ENCODE measurements at places on chromosomes 5 and 9.

DNA sequence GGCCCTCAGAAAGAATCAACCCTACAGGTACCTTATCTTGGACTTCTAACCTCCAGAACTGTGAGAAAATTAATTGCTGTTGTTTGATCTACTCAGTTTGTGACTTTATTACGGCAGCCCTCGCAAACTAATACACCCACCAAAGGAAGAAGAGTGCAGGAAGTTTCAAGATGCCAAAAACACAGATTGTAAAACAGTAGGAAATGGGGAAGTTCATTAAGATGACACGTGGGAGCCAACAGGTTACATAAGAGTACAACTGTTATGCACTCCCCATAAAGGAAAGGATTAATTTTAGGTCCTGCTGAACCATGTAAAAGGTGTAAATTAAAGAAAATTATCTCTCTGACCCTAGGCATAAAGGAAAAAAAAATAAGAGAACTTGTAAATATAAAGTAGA lies 294.3 kb downstream of the EPB41L4A start:
- no peak for DNase-seq

DNA sequence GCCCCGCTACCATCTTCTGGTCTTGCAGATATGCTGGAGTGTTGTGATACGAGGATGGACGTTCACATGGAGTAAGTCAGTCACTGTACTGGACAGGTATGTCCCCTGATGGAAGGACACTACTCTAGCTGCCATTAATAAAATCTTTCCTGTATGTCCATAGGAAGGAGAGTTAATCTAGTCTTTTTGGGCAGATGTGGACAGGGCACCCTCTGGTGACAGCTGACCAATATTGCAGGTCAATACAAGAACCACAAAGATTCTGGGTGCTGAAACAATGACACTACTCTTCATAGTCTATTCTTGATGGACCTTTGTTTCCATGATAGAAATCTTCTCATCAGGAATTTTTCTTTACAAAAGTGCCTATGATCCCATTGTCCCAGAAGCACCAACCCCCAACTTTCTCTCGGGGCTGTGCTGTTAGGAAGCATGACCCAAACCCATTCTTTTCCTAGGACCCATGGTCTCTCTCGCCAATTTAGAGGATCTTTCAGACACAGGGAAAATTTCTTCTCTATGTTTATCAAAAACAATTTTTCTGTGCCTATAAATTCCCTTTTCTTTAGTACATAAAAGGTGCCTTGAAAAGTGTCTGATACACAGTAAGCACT lies 376.9 kb downstream of the DTWD2 start:
- DNase-seq: peak; percentile 5

DNA sequence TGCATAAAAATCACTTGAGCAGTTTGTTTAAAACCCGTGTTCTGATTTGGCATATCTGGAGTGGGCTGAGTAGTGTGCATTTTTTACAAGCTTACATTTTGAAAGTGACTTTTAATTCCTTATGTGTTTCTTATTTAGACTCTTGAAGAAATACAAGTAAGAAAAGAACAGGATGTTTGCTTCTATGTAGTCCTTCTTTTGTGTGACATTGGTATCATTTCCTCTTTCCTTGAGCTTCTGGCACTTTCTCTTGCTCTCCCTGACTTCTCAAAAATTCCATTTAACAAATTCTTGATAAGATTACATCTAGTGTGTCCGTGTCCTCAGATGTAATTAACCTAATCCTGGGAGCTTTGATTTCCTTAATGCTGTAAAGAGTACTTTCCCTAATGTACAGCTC lies 12.5 kb downstream of the GARNL3 start:
- DNase-seq: peak; percentile 43

- DNase-seq: no peak
Observed at GRCh38 chr5:201672-202071, 10.4 kb downstream of the LRRC14B start.

GRCh38 chr5:143674469-143674786 lies 137.5 kb upstream of the HMHB1 start:
- DNase-seq: no peak

GRCh38 chr5:12413585-12413984 lies 509.3 kb upstream of the CTNND2 start:
- DNase-seq: no peak

- no peak for DNase-seq
Observed at GRCh38 chr5:96905864-96906263, 29.6 kb downstream of the ERAP2 start.

DNA sequence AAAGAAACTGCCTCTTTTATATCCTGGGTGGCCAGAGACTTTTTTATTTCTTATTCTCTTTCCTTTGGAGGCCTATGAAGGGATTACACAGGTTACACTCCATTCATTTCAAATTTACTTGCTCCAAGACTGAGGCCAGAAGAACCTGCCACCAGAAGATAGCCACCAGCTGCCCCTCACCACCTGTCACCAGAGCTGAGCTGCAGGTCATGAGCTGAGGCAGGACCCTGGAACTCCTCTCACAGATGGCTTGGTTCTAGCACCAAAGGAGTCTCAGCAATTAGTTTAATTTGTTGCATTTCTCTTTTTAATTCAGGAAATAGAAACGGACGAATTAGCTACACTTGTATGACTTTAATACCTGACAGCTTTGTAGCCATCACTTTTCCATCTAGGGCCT lies 313.9 kb downstream of the SPOCK1 start:
- DNase-seq: no peak

DNA sequence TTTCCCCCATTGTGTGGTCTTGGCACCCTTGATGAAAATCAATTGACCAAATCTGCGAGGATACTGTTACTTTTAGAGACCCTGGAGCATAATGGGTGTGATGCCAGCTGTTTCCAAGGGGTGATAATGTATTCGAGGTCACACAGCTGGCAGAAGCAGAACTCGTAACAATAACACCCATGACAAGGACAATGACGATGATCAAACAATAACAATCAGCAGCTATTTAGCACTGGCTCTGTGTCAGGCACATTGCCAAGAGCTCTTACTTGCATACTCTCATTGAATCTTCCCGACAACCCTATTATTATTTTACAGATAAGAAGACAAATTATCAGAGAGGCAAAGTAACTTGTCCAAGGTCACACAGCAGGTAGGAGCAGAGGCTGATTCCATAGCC lies 223.7 kb upstream of the MSX2 start:
- no peak for DNase-seq

DNA sequence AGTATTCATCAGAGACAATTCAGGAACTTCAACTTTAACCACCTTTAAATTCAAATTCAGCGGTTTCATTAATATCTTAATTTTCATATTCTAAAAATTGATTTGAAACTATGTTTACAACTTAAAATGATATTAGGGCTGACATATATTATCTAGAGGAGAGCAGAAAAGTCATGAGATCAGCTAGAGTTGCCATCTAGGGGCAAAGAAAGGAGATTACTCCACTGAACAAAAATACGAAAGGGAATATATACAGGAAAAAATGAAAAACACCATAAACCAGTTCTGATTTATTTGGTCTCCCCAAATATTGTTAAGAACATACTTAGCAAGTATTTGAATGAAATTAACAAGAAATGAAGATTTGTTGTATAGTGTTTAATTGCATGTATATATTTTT lies 946.3 kb downstream of the DTWD2 start:
- DNase-seq: no peak

DNA sequence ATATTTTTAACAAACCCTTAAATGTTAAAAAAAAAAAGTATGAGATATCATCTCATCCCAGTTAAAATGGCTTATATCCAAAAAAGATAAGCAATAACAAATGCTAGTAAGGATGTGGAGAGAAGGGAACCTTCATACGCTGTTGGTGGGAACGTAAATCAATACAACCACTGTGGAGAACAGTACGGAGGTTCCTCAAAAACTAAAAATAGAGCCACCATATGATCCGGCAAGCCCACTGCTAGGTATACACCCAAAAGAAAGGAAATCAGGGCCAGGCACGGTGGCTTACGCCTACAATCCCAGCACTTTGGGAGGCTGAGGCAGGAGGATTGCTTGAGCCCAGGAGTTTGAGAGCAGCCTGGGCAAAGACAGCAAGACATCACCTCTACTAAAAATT lies 3.0 kb downstream of the MTMR12 start:
- DNase-seq: no peak

GRCh38 chr5:67198917-67199316 lies 2.3 kb upstream of the CD180 start:
- no peak for DNase-seq

- peak; percentile 26 for DNase-seq
Observed at GRCh38 chr9:5425006-5425628, 12.6 kb downstream of the PLGRKT start.

GRCh38 chr9:71119746-71120145 lies 1.7 kb downstream of the TRPM3 start:
- DNase-seq: no peak

GRCh38 chr9:84173961-84174360 lies 166.6 kb downstream of the SLC28A3 start:
- no peak for DNase-seq

DNA sequence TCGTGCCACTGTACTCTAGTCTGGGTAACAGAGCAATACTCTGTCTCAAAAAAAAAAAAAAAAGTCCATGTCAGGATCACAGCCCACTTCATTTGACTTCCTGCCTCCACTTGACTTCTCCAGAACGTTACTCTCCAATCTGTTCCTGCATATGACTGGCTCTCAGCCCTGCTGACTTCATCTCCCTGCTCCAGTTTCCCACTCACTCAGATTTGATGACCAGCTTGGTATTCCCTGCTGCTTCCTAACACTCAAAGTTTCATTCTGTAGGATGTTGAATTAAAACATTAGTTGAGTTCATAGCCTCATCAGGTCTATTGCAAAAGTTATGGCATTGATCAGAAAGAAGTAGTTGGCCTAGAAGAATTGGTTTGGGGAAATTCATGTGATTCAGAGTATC lies 52.3 kb downstream of the UGCG start:
- DNase-seq: no peak

DNA sequence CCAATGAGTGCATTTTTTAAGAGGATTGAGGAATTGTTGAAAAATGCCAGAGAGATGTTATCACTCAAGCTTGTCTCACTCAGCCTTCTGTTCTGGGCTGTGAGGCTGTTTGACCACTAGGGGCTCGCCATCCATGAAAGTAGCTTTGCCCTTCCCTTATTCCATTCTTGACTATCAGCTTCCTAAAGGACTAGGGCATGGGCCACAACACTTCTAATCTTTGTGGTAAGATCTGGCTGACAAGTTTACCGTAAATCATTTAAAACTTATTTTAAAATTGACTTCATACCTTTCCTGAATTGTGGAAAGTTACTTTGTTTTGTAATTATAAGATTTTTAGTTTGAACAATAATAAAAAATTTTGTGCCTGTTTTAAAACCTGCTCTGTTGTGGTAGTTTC lies 49.5 kb downstream of the TJP2 start:
- DNase-seq: peak; percentile 17

- DNase-seq: no peak
Observed at GRCh38 chr5:134188092-134188491, 11.3 kb upstream of the SKP1 start.

DNA sequence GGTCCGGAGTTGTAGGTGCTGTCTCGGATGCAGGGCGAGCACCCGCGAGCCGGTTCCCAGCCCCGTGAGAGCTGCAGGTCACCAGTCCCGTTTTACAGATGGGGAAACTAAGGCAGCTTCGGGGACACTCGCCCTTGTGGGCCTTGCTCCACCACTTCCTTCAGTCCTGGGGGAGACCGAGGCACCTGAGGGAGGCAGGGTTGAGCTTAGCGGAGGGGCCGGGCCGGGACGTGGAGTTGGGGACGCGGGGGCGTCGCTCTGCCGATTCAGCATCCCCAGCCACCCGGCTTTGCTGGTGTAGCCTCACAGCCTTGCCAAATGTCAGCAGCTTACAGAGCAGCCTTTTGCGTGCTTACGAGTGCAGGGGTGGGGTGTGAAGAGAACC lies 530 bp downstream of the BBLN start:
- DNase-seq: peak; percentile 51

DNA sequence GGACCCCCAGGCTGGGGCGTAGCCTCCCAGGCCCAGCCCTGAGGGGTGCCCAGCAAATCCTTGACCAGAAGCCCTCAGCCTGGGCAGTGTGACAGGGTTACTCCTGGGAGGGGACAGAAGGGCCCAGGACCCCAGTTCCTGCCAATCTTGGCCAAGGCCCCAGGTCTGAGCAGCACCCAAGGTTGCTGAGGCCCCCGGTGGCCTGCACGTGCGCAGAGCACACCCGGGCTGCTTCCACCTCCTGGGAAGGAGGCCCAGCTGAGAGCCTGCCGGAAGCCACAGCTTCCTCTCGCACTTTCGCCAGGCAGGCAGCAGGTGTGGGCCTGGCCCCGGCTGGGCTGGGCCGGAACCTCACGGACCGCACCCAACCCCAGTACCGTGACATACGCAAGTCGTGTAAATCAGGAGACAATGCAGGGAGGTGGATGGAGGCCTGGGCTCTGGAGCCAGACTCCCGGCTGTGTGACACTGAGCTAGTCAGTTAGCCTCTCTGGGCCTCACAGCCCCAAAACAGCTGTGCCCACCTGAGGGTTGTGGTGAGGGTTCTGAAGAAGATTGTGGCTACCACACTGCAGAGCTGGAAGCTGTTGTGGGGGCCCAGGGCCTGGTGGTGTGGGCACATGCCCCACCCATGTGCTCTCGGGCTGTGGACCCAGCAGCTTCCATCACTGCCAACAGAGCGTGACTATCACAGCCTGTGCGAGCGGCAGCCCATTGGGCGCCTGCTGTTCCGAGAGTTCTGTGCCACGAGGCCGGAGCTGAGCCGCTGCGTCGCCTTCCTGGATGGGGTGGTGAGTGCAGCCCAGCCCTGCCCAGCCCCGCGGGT lies 5.1 kb downstream of the GRK6 start:
- DNase-seq: peak; percentile 78

GRCh38 chr5:55021821-55022220 lies 2.2 kb upstream of the GZMK start:
- no peak for DNase-seq

- no peak for DNase-seq
Observed at GRCh38 chr5:127609957-127610356, 38.9 kb upstream of the CTXN3 start.

DNA sequence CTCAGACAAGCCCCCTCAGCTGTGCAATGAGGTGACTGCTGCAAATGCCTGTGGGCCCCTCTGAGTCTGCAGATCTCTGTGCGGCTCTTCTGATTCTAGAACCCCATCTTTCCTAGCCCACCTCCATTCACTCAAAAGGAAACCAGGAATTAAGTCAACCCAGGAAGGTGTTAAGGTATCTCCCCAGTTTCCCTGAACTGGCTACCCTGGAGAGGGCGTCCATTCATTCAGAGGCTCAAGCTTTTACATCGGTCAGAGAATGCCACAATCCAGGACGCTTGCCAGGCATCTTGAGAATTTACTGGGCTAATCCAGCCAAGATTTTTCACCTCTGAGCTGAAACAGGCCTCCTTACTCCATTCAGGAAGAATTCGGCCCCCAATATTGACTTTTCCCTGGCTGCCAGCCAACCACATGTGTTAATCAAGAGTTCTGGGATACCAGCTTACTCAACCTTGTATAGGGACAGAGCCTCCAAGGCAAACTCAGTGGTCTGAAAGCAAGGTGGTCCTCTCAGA lies 889 bp upstream of the ADAMTS12 start:
- DNase-seq: no peak

GRCh38 chr9:128142061-128142460 lies 7.2 kb upstream of the LCN2 start:
- DNase-seq: no peak

All from germinal center (tissue), 1 donor.